ENCODE measurements at places on chromosomes 12 and 14.

DNA sequence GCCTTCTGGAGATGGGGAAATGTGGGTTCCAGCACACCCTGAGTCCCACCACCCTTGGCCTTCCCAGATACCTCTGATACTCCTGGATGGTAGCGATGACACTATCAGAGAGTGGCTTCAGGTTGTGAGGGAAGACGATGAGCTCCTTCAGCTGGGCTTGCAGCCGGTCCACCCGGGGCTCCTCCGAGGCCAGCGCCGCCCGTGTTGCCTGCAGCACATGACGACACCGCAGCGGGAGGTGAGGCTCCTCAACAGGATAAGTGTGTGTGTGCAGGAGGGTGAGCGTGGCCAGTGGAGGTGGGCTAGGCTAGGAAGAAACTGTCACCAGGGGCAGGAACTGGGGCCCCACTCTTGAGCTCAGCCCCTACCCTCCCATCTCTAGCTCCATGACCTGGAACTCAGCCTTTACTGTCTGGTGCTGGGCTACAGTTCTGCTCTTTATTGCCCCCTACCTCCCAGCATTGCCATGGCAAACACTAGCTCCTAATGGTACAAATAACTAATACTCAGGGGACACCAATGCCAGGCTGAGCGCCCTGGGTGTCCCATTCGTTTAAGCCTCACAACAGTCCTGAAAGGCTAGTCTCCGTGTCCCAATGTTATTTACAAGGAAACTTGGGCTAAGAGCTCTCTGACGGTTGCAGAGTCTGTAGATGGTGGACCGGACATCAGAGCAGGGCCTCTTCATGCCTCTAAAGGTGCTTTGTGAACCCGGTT lies 64.1 kb downstream of the SYNE3 start:
- no peak for DNase-seq

- no peak for DNase-seq
Measured at GRCh38 chr12:122894193-122895121, 1.5 kb downstream of the VPS37B start.

- DNase-seq = no peak
Measured at GRCh38 chr12:118098911-118099671, 4.7 kb downstream of the VSIG10 start.

- no peak for DNase-seq
Measured at GRCh38 chr12:120276734-120277133, 11.2 kb upstream of the PXN start.

DNA sequence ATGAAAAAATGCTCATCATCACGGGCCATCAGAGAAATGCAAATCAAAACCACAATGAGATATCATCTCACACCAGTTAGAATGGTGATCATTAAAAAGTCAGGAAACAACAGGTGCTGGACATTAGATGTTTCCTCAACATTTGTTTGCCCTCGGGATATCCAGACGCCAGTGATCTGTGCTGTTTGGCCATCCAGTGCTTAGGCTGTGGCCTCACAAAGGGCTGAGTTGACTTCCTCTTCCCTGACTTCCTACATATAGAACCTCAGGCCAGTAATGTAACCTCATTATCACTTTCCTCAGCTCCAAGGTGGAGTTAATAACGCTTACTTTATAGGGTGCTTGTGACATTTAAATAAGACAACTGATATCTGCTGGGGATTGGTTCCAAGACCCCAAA lies 51.8 kb downstream of the SLC15A5 start:
- DNase-seq = no peak

DNA sequence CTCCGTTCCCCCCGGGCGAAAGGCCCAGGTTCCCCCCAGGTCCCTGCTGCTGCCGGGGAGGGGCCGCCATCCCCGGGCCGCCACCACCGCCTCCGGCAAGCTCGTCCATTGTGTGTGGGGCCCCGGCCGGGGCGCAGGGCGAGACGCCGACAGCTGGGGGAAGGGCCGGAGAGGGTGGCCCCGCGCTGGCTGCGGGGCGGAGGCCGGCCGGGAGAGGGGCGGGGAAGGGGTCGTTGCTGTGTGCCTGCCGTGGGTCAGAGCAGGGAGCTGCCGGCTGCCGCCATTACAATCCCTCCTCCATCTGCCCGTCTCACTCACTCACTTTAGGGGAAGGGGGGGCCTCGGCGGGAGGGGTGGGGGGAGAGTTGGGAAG lies at the start of gene STRN3:
Gene STRN3, minus strand, starts transcription at position 303 of the 373 bp plus-strand sequence. Its CDS starts 194 bp downstream, at position 109.
- no peak for DNase-seq

GRCh38 chr14:54550514-54550913 lies 16.4 kb upstream of the SAMD4A start:
- DNase-seq = no peak

- no peak for DNase-seq
Measured at GRCh38 chr12:50458606-50459005, 46.2 kb upstream of the DIP2B start.

DNA sequence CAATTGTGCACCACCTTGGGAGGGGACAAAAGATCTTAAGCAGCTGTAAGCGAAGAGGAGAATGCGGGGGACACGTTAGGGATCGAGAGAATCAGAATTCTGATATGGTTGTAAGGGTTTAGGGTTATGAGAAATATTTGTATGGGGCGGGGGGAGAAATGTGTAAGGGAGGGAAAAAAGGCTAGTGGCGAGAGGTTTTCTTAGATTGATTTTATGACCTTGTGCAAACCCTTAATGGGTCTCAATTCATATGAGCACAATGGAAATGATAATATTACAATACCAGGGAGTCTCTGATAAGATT lies 396 bp downstream of the NDUFA9 start:
- no peak for DNase-seq

- DNase-seq = peak; percentile 78
Measured at GRCh38 chr12:38465020-38465419, 148.4 kb downstream of the ALG10B start.

DNA sequence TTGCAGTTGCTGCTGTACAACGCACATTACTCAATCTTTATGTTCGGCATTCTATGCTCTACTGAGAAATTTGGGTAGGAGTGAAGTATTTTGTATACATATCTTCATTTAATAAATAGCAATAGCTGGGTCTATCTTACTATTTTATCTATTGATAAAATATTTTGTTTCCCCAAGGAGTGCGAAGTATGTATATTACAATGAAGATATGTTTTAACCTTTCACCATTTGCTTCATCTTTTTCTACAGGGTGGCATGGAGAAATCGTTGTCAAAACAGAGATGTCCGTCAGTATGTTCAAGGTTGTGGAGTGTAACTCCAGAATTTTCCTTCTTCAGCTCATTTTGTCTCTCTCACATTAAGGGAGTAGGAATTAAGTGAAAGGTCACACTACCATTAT lies 4.7 kb downstream of the LYZ start:
- DNase-seq = no peak

- no peak for DNase-seq
Measured at GRCh38 chr12:1496162-1496900, 98.0 kb downstream of the FBXL14 start.

GRCh38 chr12:64895526-64895925 lies 71.1 kb downstream of the TBC1D30 start:
- no peak for DNase-seq

- no peak for DNase-seq
Measured at GRCh38 chr14:95196826-95197545, 39.7 kb upstream of the DICER1 start.

All from SHP77 (cell line).